KG1 (cell line): ENCODE measurements at places on chromosomes 3 and 15.

DNA sequence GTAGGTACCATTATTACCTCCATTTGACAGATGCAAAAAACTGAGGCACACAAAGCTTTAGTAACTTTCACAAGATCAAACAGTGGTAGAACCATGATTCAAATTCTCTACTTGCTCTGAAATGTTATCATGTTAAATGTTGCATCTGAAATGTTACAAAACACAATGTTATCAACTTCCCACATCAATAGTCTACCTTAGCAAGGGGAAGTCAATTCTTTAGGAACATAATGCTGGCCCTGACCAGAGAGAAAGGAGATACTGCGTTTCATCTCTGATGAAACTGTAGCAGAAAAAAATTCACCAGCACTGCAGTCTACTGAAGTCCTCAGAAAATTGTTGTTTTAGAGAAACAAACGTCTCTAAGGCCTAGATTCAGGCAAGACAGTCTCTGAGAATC lies 174.1 kb downstream of the SATB1 start:
- no peak for DNase-seq

- DNase-seq = no peak
Observed at GRCh38 chr15:62847900-62848489, 194.6 kb upstream of the TPM1 start.

DNA sequence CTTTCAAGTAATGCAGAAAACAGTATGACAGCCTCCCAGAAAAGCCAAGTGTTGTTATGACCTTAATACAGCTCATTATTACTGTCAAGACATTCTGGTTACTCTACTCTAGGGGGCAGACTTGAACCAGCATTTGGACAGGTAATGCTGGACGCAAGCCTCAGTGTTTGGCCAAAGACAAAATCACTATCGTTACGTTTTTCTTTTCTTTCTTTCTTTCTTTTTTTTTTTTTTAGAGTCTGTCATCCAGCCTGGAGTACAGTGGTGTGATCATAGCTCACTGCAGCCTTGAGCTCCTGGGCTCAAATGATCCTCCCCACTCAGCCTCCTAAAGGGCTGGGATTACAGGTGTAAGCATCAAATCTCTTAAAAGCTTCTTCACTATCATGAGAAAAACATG lies 29.4 kb upstream of the TMEM45A start:
- DNase-seq = peak; percentile 35

GRCh38 chr15:85545185-85545584 lies 164.8 kb downstream of the AKAP13 start:
- DNase-seq = no peak

- DNase-seq = peak; percentile 16
Observed at GRCh38 chr3:117526470-117527079, 817.0 kb downstream of the TUSC7 start.

- no peak for DNase-seq
Observed at GRCh38 chr15:63440756-63441155, 59.1 kb upstream of the CA12 start.

- DNase-seq = no peak
Observed at GRCh38 chr15:89904519-89904918, 8.2 kb downstream of the ARPIN start.

DNA sequence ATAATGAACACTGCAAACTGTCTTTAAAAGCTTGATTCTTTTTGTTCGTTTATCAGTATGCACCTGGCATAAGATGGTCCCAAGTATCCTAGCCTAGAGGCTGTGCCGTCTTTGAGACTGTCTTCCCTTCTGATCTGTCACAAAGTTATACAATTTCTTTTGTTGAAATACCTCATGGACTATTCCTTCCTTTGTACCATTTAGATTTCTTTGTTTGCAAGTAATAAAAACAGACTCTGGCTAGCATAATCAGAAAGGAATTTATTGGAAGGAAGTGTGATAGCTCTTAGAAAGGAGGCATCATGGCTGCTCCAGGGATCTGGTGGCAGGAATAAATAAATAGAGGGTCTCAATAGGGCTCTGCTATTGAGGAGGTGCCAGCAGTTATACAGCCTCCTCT lies 280.4 kb downstream of the SLC9A9 start:
- no peak for DNase-seq

- DNase-seq = no peak
Observed at GRCh38 chr3:27094721-27095120, 274.5 kb downstream of the NEK10 start.

- no peak for DNase-seq
Observed at GRCh38 chr3:152779653-152780052, 55.3 kb upstream of the P2RY1 start.

GRCh38 chr3:117117188-117117936 lies 407.8 kb downstream of the TUSC7 start:
- no peak for DNase-seq

GRCh38 chr3:134381831-134382442 lies 7.7 kb upstream of the AMOTL2 start:
- no peak for DNase-seq

- DNase-seq = no peak
Observed at GRCh38 chr3:196531418-196531817, 16.3 kb upstream of the SMCO1 start.

DNA sequence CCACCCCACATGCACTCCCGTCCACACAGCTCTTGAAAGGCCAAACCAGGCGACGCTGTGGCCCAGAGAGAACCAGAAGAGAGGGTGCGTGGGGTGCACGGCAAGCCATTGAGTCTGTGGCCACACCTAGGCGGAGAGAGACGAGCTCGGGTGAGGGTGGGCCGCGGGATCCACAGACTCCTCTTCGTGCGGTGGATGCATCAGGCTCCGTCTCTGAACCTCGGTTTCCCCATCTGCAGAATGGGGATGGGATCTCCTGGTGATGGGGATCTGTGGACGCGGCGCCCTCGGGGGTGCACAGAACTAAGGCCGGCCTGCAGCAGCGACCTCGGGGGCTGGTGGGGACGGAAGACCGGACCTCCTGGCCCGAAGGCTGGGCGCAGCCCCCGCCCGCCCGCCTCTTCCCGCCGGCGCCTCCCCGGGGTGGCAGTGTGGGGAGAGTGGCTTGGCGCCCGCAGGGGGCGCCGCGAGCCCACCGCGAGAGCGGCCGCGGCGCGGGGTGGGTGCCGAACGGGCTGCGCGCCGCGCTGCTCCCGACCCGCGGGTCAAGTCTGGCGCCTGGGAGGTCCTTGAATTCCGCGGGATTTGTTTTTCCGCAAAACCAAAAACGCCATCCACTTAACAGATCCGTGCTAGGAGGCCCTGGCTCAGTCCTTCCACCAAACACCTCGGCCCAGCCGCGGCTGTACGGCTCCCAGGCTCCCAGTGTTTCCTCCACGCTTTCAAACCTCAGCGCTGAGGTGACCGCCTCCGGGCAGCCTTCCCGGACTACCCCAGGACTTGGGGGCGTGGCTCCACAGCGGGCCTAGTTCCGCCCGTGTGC lies 13.2 kb upstream of the ADPGK start:
- DNase-seq = no peak

DNA sequence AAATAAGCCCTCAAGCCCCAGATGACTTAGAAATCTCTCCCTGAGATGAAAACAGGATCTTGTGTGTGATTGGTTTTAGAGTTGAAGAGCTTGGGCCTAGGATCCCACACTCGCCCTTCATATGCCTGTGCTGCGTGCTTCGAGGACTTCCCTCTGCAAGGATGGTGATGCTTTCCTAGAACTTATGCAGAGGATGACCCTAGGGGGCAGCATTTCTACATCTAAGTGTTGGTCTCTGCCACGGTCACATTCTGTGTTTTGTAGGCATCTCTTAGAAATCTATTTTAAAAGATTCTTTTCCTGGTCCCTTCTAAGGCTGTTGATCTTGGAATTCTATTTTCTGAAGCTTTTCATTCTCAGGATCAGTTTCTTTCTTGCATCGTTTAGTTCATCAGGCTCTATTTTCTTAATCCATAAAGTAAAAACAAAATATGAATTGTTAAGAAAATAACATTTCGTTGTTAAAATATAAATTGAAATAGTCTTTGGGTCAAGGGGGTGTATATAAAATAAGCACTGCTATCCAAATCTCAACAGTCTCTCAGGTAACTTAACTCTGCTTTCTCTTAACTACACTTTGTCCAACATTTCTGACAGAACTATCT lies 45.7 kb downstream of the WDR76 start:
- no peak for DNase-seq
